ENCODE measurements at places on chromosomes 3 and 15. TPM values are rescaled to one million over a fixed set of nuclear protein-coding genes. Genes with fewer than 3 reads are reported as not detected.

MYZAP gene
- total RNA-seq: 2.1 TPM

RASL12 gene
- total RNA-seq: not detected

TM4SF18 gene
- total RNA-seq: not detected

RBP2 gene
- not detected for total RNA-seq

PP2D1 gene
- not detected for total RNA-seq

TRIM59 gene
- total RNA-seq: 17.5 TPM

DNA sequence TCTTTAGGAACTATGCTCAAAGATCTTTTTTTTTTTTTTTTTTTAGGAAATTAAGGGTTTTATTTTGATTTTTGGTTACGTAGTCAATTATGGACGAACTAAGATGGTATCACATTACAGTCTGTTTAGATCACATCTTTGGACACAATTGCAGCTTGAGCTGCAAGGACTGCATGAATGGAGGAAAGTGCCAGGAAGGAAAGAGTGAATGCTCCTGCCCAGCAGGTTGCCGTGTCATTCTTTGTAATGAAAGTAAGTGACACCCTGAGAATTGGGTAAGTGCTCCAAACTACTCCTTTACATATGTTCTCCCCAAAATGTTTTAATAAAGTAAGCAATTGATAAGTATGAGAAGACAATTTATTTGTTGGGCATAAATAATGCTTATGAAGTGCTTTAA, 716.5 kb upstream of the GOLIM4 start:
- H3K4me3 ChIP-seq: no peak overlapping the region
- H3K27ac ChIP-seq: no peak overlapping the region
- no peaks in the 10 kb centered on the region for H3K36me3 ChIP-seq
- no peak for DNase-seq
- no peaks in the 10 kb centered on the region for H3K27me3 ChIP-seq

DNA sequence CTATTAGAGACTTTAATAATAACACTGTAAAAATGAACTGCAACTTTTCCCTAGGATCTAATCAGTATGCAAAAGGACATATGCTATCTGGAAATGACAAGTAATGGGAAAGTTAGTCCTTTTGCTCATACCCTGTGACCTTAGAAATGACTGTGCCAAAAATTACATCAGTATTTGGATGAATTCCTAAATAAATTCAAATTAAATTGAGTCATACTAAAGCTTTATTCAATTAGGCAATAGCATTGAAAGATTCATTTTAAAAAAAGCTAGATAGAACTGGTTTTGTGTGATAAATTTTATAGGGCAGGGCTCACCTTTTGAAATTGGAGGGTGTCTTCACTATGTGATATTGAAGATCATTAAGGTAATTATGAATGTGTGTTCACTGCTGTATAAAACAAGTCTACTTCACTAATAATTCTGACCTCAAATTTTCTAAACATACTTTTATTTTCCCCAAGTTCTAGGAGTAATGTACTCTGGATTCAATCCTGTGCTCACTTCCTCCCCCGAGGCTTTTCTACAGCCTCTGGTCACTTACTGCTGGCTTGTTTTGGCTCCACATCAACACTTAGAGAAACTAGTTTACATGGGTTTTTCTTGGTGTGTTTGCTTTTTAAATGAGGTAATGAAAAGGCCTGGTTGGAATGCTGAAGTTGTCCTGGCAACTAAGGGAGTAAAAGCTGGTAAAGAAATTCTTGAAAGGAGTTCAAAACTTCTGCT, 44.4 kb upstream of the SPTSSB start:
- no peaks in the 10 kb centered on the region for H3K36me3 ChIP-seq
- no peaks in the 10 kb centered on the region for H3K4me1 ChIP-seq
- no peak overlapping the region for H3K4me3 ChIP-seq
- no peak for DNase-seq

- H3K27me3 ChIP-seq: no peaks in the 10 kb centered on the region
- no peaks in the 10 kb centered on the region for H3K4me1 ChIP-seq
- H3K36me3 ChIP-seq: no peaks in the 10 kb centered on the region
- DNase-seq: no peak
- H3K27ac ChIP-seq: no peak overlapping the region
- H3K4me3 ChIP-seq: no peak overlapping the region
Observed at GRCh38 chr3:61407397-61407796, 154.0 kb upstream of the PTPRG start.

DNA sequence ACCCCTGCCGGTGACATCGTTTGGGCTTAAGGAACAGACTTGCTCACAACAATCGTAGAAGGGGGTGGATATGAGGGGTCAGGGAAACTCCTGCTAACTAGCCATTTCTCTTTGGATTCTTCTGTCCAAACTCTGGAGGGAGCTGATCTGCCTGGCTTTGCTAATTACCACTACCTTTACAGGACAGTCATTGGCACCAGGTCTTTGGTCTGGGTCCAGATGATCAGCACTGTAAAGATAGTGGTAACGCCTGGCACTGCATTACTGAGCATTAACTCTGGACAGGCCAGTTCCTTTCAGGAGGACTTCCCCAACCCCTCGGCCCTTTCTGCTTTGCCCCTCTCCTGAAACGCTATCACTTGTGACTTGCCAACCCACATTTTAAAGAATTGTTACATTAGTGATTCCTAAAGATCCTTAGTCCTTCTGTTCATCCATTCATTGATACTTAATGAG, 788 bp downstream of the UQCC5 start:
- H3K4me1 ChIP-seq: peaks cover 30% of the 10 kb centered on the region
- peak overlapping the region; percentile 85 for H3K27ac ChIP-seq
- H3K36me3 ChIP-seq: no peaks in the 10 kb centered on the region
- no peaks in the 10 kb centered on the region for H3K27me3 ChIP-seq

- peak overlapping the region; percentile 79 for H3K4me3 ChIP-seq
- no peaks in the 10 kb centered on the region for H3K36me3 ChIP-seq
- DNase-seq: peak; percentile 30
- H3K27me3 ChIP-seq: no peaks in the 10 kb centered on the region
Observed at GRCh38 chr15:67066041-67066958, 898 bp downstream of the SMAD3 start.

GRCh38 chr3:40923143-40923542, 276.2 kb upstream of the CTNNB1 start:
- H3K27ac ChIP-seq: no peak overlapping the region
- no peaks in the 10 kb centered on the region for H3K4me1 ChIP-seq
- no peaks in the 10 kb centered on the region for H3K36me3 ChIP-seq
- DNase-seq: no peak
- no peak overlapping the region for H3K4me3 ChIP-seq
- H3K27me3 ChIP-seq: no peaks in the 10 kb centered on the region

DNA sequence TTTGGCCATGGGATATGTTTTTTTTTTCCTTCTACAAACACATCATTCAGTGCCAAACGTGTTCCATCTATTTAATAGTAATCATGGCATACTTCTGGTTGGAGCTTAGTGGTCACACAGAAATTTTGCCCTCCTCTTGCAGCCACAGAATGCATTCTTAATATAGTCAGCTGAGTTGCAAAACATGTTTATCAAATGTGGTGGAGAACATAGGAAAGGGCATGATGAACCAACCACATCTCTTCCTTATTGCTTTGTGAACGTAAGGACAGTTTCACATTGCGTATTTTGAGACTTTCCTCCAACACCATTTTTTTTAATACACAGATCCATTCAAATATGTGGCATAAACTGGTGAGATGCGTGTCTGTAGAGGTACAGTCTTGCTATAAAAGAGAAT, 106.8 kb downstream of the BBX start:
- no peak overlapping the region for H3K4me3 ChIP-seq
- no peak overlapping the region for H3K27ac ChIP-seq
- H3K27me3 ChIP-seq: no peaks in the 10 kb centered on the region
- no peaks in the 10 kb centered on the region for H3K36me3 ChIP-seq

- no peak for DNase-seq
- H3K36me3 ChIP-seq: no peaks in the 10 kb centered on the region
- H3K4me3 ChIP-seq: no peak overlapping the region
- H3K27me3 ChIP-seq: no peaks in the 10 kb centered on the region
- no peaks in the 10 kb centered on the region for H3K4me1 ChIP-seq
- H3K27ac ChIP-seq: no peak overlapping the region
Observed at GRCh38 chr3:99757966-99758365, 59.7 kb upstream of the CMSS1 start.

DNA sequence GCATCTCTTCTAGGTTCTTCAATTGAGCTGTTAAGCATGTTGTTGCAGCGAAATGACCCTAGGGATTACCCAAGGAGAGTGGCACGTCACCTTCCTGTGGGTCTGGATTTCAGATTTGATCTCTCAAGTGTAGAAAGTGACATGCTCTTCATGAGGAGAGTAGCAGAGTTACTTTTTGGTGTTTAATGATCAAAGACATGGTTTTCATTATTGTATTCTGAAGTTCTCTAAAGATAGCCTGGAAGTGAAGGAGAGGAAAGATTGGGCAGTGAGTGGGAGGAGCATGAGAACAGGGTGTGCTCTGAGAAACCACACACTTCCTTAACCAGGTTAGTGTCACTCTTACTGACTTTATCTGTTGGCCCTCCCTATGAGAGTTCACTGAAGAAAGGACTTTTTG, 153.6 kb downstream of the AKAP13 start:
- H3K36me3 ChIP-seq: peaks cover 7% of the 10 kb centered on the region
- no peak overlapping the region for H3K27ac ChIP-seq
- peak; percentile 19 for DNase-seq
- peaks cover 16% of the 10 kb centered on the region for H3K4me1 ChIP-seq
- H3K27me3 ChIP-seq: no peaks in the 10 kb centered on the region

DNA sequence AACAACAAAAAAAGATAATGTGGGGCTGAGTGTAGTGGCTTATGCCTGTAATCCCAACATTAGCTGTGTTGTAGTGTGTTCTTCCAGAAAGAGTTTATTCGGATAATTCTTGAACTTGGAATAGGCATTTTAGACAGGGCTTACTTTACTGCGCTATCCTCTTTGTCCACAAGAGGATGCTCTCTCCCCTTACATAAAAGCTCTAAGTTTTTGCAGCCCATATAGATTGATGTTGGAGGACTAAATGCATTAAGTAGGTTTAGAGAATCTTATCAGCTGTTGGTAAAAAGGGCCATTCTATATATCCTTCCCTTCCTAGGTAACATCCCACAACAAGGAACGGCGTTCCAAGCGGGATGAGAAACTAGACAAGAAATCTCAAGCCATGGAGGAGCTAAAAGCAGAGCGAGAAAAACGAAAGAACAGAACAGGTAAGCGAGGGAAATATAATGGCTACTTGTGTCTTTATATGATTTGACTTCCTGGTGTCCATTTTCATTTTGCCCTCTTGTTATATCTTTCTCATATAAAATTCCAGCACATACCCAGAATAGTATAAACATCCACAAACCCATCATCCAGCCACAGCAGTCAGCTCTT, 27.8 kb upstream of the ITPKA start:
- peaks cover 12% of the 10 kb centered on the region for H3K36me3 ChIP-seq
- no peak overlapping the region for H3K27ac ChIP-seq
- no peaks in the 10 kb centered on the region for H3K27me3 ChIP-seq
- H3K4me3 ChIP-seq: no peak overlapping the region

GRCh38 chr3:87233805-87234204, 6.7 kb downstream of the CHMP2B start:
- H3K27me3 ChIP-seq: no peaks in the 10 kb centered on the region
- H3K4me1 ChIP-seq: peaks cover 4% of the 10 kb centered on the region
- H3K36me3 ChIP-seq: no peaks in the 10 kb centered on the region

DNA sequence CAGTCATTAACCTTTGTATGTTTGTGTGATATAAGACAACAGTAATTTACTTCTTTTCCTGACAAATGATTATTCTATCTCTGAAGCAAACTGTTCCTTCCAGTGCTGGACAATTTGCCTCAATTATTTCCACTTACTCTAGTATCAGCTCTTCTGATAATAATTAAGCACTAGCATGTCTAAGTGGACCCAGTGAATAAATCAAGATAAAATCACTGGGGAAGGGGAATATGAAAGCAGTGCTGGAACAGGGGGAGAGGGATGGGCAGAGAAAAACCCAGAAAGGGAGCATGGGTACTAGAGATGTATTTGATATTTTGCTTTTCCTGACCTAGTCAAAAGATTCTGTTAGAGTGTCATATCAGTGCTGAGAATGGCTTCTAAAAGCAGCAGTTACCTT, 54.2 kb downstream of the SYN2 start:
- no peaks in the 10 kb centered on the region for H3K36me3 ChIP-seq
- no peaks in the 10 kb centered on the region for H3K4me1 ChIP-seq
- no peak overlapping the region for H3K27ac ChIP-seq
- no peak for DNase-seq
- no peak overlapping the region for H3K4me3 ChIP-seq
- no peaks in the 10 kb centered on the region for H3K27me3 ChIP-seq

GRCh38 chr15:92599394-92599970, 56.1 kb downstream of the FAM174B start:
- no peak overlapping the region for H3K27ac ChIP-seq
- no peaks in the 10 kb centered on the region for H3K36me3 ChIP-seq
- H3K4me1 ChIP-seq: no peaks in the 10 kb centered on the region
- no peaks in the 10 kb centered on the region for H3K27me3 ChIP-seq

DNA sequence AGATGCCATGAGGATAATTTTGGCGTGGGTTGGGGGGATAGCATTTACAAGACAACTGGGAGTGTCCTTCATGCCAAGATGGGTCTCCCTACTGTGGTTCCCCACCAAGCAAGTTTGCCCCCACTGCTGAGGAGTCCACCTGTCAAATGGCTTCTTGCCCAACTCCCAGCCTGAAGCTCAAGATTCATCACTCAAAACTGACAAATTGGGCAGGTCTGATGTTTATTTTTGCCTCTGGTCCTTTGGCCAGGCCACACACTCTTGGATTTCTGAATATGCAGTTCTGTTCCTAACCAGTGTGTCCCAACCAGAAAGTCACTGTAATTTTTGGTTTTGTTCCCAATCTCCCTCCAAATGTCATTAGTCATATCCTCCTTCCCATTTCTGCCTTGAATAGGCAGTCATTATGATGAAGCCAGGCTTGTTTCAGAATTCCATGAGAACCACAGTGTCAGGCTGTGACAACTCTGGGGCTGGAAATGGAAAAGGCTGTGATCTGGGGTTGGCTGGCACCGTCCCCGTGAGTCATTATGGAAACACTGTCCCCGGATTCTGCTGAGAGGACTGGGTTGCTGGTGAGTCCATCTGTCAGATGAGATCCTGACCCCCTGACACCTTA, 29.3 kb upstream of the MEF2A start:
- no peaks in the 10 kb centered on the region for H3K36me3 ChIP-seq
- no peaks in the 10 kb centered on the region for H3K27me3 ChIP-seq
- H3K27ac ChIP-seq: no peak overlapping the region
- no peak for DNase-seq
- no peaks in the 10 kb centered on the region for H3K4me1 ChIP-seq

DNA sequence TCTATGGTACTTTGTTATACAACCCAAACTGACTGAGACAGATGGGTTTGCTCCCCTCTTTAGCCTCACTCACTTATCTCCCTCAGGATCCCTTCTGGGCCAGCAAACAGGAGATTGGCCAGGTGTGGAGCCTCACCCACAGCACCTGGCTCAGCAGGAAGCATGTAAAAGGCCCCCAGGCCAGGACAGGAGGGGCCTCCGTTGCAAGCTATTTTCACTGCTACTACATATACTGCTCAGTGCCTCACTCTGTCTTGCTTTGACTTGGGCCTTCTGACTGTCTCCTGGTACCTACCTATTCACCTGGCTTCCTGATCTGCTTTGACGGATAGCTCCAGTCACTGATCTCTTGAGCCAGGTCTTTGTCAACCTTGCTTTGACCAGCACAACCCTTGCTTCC, 20.4 kb upstream of the TPM1 start:
- no peaks in the 10 kb centered on the region for H3K36me3 ChIP-seq
- no peak overlapping the region for H3K4me3 ChIP-seq
- DNase-seq: no peak
- no peaks in the 10 kb centered on the region for H3K4me1 ChIP-seq
- no peak overlapping the region for H3K27ac ChIP-seq
